Osteocyte (in vitro differentiated cells): ENCODE measurements at places on chromosomes 16 and 17. TPM values are rescaled to one million over a fixed set of nuclear protein-coding genes. Genes with fewer than 3 reads are reported as not detected.
A peak's percentile ranks its signal among the peaks of the same experiment; 100 is the strongest.

DNA sequence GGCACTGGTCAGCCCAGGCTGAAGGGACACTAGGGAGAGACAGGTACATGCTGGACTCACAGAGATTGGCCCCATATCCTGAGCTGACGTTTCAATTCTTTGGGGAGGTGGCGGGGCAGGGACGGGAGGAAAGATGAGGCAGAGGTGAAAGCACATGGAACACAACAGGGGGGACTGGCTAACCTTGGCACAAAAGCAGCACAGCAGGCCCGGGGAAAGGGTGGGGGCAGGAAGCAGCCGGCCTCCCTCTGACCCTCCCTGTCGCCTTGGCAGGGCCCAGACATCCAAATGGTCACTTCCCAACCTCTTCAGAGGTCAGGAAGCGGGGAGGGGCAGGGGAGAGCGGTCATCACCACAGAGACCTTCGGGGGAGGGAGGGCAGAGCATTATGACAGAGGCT is 6.6 kb downstream of the VAT1 start:
- DNase-seq, result no peak

Gene SOCS1
- 9.7 and 10.6 TPM in 2 replicates for total RNA-seq

Gene LGALS9B
- not detected in 2 replicates for total RNA-seq

DNA sequence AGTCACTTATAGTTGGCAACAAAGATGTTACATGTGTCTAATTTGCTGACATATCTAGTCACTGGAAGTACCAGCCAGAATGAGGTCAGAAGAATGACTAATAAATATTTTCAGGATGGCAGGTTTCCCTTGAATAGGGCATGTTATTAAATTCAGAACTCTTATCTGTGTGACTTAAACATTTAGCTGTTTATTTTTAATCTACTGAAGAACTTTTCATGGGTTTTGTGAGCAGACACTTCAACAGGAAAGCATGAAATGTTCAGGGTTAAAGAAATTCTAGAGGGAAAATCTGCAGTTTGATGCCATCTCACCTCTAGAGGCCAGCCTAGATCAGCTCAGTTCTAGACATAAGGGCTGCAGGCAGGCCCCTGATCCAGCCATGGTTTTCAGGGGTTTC is 13.2 kb downstream of the JPT2 start:
- no peak for DNase-seq

GRCh38 chr17:21689604-21690003 is 2.7 kb upstream of the KCNJ18 start:
- DNase-seq, result no peak

Gene IRF8
- not detected in 2 replicates for total RNA-seq

Gene TRPV3
- 0.08 and 0.50 TPM in 2 replicates for total RNA-seq

GRCh38 chr16:84853534-84853933 is 33.7 kb downstream of the CRISPLD2 start:
- DNase-seq, result no peak

Gene PRAC1
- total RNA-seq, result not detected in 2 replicates

Gene KRT20
- total RNA-seq, result not detected in 2 replicates

GRCh38 chr17:2402544-2402943 is 1.7 kb upstream of the MNT start:
- DNase-seq, result no peak

Gene CACNG3
- total RNA-seq, result not detected in 2 replicates

- no peak for DNase-seq
Observed at GRCh38 chr17:60165971-60166370, 16.2 kb downstream of the CA4 start.

- no peak for DNase-seq
Observed at GRCh38 chr17:15181816-15182215, 83.3 kb downstream of the PMP22 start.

DNA sequence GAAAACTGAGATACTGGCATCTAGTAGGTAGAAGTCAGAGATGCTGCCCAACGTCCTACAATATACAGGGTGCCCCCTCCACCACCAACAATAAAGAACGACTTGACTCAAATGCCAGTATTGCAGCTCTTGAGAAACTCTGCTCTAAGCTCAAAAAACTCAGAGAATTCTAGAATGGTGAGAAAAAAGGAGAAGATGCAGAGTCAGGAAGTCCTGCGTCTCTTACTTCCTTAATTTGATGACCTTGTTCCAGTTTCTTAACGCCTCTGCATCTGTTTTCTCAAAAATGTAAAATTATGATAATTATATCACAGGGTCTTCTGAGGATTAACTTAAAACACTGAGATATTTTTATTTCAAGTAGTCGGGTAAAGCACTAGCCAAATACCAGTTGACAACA is 1.7 kb upstream of the HSBP1 start:
- no peak for DNase-seq

DNA sequence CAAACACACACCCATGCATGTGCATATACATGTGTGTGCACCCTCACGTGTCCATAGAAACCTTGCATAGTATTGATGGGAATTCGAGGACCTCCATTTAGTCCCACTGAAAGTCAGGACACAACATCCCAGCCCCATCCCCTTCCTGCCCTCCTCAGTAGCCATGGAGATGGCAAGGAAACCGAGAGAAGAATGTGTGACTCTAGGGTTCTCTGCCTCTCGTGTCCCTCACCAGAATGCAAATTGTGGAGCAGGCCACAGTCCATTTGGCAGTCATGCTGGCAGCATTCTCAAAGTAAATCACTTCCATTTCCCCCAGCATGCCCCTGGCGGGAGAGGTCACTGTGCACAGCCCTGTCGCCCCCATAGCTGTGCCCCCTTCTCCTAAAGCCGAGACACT is 141.1 kb downstream of the MSI2 start:
- DNase-seq, result no peak

DNA sequence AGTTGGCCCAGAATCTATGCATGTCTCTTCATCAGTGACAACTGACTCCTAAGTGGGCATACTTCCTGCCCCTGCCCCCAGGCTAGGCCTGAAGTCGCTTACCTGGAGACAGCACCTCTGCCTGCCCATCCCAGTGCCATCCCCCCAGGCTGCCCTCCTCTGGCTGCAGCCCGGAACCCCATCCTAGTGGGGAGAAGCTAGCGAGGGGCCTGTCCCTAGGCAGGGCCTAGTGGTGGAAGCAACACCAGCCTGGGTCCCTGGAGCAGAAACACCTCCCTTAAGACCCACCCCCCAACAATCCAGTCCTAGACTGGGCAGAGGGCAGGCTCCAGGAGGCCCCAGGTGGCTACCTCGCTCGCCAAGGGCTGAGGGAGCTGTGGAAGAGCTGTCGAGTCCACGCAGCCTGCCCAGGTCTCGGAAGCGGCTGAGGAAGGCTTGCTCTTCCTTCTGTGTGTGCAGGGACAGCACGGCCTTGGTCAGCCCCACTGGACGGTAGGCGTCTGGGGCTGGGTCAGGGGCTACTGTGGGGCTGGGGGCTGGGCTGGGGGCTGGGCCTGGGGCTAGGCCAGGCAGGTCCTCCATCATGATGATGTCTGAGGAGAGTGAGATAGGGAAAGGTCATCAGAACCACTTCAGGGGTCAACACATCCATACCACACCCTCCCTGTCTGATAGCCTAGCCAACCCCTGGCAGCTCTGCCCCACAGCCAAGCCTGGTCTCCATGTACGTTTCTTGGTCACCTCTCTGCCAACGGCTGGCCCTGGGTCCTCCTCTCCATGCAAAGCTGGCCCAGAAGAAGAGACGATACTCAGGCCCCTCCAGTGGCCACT is 7.6 kb downstream of the PER1 start:
- DNase-seq, result no peak

- DNase-seq, result no peak
Observed at GRCh38 chr16:23369416-23369815, 67.3 kb downstream of the SCNN1B start.

Gene GRB7
- total RNA-seq, result 0.94 and 1.2 TPM in 2 replicates

Gene RARA
- total RNA-seq, result 62.6 and 65.2 TPM in 2 replicates

DNA sequence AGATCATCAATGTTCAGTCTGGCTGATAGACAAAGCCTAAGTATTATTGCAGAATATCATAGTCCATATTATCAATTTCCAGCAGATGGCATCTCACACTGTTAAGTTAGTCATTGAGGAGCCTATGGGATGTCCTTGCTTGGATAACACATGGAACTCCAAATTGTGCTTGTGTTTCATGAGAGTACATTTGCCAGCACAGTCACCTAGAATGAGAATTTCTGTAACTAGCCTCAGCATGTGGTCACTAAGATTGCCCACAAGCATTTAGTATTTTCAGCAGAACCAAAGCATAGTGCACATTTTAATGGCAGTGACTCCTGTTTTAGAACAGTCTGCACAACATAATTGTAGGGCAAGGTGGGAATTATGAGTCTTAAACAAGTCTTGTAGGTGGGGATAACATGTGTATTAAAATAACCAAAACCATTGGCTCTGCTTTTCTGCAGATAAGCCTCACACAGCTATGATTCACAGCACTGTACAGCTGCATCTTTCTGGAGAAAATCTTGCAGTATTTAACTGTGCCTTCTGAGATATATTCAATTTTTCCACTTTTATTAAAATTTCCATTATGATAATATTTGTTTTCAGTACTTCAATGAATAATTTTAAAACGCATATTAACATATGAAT is 882.8 kb upstream of the SOX9 start:
- DNase-seq, result no peak

- peak; percentile 59 for DNase-seq
Observed at GRCh38 chr17:38920374-38921291, 4.8 kb upstream of the LASP1NB start.

Gene SLFN14
- total RNA-seq, result not detected in 2 replicates

Gene DNAI2
- not detected in 2 replicates for total RNA-seq

Gene EPX
- not detected in 2 replicates for total RNA-seq

DNA sequence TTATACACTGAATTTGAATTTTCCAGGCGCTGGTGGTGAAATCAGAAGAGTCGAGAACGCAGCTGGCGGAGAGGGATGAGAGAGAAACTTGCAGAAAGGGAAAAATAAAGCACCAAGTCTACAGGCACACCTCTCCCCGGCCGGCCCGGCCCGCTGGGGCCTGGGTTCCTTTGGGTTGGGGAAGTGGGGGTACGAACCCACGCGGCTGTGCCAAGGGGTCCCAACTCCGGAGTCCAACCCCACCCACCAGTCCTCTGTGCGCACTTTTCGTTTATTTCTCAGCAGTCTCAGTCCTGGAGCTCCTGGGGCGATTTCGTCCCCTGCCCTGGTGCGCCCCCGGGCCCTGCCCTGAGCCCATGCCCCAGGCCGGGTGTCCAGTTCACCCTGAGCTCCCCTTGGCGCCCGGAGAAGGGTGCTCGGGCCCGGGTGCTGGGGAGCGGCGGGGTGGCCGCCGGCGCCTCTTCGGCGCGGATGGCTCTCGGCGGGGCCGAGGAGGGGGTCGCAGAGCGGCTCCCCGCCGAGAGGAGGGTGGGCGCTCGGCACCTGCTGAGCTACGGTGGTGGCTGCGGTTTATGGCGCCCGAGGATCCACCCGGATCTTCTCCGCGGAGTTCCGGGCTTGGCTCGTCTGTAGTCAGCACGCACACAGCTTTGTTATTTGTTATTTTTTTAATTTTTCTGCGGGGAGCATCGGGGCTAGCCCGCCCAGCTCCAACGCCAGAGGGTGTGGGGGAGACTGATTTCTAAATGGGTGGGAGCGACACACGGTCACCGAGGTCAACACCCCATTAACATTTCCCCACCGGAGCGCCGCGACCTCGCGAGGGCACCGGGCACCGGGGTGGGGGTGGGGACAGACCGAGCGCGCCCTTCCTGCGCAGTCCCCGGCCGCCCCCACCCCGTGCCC is 15.7 kb upstream of the CBX8 start:
- DNase-seq, result no peak

DNA sequence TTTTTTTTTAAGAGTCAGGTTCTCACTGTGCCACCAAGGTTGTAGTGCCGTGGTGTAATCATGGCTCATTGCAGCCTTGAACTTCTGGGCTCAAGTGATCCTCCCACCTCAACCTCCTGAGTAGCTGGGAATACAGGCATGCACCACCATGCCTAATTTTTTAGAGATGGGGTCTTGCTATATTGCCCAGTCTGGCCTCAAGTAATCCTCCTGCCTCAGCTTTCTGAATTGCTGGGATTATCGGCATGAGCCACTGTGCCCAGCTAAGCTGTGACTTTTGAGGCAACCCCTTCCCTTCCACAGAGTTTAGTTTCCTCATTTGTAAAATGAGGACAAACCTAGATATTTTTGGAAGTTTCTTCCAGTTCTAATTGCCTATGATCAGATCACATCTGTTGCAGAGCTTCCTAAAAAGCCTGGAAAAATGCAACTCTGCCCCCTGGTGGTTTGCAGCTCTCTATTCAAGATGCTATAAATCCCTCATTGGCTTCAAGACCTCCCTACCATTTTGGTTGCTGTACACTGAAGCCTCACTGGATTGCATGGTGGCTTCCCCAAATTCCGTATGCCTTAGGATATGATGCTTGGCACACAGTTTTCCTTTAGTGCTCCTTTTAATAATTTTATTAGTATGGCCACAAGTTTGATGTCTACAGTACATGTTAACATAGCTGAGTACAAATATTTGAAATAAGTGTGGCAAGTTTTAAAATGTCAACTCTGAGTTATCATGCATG is 19.3 kb downstream of the GDE1 start:
- DNase-seq, result no peak

DNA sequence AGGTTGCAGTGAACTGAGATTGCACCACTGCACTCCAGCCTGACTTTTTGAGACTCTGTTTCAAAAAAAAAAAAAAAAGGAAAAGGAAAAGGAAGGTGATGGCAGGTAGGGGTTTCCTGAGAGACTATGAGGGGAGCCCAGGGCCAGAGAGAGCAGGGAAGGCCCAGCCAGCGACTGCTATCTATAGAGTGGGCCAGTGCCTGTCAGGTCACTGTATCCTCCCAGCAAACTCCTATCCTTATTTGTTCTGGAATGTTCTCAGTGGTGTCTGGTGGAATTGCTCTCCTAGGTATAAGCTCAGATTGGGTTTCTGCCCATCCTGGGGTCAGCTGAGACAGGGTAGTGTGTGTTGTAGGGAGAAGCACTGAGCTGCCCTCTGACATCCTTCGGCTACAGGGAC is 14.9 kb upstream of the TMEM11 start:
- no peak for DNase-seq

Gene SLC35B1
- total RNA-seq, result 60.0 and 62.0 TPM in 2 replicates

Gene NLGN2
- 53.8 and 56.8 TPM in 2 replicates for total RNA-seq
